ENCODE measurements at places on chromosomes 6 and 20. TPM values are rescaled to one million over a fixed set of nuclear protein-coding genes. Genes with fewer than 3 reads are reported as not detected.

GRCh38 chr20:4989570-4989969 lies 11.7 kb downstream of the SLC23A2 start:
- no peak for DNase-seq

DNA sequence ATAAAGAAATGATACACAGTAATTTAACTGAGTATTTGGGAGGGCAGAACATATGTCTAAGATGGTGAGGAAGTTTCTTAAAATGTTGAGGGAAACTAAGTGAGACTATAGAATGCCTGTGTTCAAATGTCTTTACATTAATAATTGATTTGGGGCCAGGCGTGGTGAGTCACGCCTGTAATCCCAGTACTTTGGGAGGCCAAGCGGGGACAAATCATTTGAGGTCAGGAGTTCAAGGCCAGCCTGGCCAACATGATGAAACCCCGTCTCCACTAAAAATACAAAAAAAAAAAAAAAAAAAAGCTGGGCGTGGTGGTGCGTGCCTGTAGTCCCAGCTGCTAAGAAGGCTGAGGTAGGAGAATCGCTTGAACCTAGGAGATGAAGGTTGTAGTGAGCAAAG lies 66.7 kb downstream of the THEMIS start:
- DNase-seq = no peak

- DNase-seq = no peak
Observed at GRCh38 chr6:165511807-165512206, 151.2 kb downstream of the PDE10A start.

DNA sequence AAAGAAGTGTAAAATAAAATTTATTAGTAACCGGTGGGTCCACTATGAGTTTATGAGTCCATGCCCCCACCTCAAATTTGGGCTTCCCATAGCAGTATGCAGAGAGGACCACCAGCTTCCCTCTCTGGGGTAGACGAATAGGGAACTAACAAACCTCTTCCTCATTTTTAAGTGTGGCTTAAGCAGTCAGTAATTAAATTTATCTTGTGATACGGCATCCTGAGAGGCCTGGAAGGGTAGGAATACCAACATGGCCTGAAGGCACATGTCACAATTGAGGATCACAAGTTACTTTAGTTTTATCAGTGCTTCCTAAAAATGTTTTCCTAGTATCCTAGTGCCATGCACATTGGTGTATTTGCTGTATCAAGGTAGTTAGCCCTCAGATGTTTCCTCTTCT lies 239.9 kb downstream of the HIVEP2 start:
- no peak for DNase-seq

DNA sequence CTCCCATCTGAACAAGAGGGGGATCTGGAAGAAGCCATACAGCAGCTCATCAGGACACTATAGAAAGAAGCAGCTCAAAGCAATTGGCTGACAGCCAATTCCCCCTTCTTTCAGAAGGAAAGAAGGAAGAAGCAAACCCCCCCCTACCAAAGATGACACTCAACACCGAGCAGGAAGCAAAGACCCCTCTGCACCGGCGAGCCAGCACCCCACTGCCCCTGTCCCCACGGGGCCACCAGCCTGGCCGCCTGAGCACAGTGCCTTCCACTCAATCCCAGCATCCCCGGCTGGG lies 1.2 kb downstream of the REM1 start:
- DNase-seq = no peak

DNA sequence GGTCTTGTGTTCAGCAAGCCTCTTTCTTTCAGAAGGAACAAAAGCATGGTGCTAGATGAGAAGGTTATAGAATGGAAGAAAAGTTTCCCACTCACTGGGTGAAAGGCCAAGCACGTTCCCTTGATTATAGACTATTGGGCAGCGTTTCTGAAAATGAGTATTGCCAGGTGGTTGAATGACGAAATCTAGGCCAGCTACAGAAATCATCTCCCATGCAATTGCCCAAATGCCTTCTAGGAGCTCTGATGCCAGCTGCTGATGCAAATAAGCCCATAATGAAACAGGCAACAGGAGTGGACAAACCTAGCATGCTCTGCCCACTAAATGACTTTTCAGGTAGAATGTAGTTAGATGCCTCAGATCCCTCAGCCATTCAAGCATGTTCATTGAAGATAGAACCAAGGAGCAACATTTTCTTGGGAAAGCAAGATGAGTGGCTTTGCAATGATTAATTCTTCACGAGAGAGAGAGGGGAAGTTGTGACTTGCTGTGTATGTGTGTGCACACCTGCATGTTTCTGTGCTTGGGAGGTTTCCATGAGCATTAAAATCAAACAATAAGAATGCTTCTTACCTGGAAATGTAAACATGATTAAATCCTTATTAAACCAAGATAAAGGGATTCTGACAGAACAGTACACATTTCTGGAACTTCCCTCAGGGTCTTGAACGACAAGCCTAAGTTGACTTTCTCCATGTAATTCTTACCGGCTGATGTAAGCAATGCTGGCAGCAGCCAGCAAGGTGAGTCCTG lies 43.6 kb downstream of the ADTRP start:
- DNase-seq = no peak

GRCh38 chr6:71288228-71289038 lies at the start of gene OGFRL1:
TSS of gene OGFRL1 (plus strand) at chr6:71288811. CDS start at chr6:71288937, 126 bp downstream.
- DNase-seq = peak; percentile 33

DNA sequence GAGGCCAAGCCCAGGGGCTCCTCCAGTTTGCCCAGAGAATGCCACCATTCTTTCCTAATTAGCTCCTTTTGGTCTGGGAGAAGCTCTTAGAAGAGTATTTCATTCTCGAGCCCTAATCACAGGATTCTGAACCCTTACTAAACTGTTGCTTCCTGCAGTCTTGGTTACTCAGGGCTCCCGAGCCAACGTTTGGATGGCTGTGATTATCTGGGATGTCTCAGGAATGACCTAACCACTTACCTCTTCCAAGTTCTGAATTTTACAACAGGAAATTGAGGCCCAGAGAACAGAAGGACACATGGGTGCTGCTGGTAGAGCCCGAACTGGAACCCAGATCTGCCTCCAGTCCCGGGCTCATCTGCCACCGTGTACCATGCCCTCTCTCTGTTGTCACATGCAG lies 22.2 kb upstream of the PNPLA1 start:
- no peak for DNase-seq

GRCh38 chr6:43825187-43826115 lies 55.4 kb downstream of the VEGFA start:
- no peak for DNase-seq

DNA sequence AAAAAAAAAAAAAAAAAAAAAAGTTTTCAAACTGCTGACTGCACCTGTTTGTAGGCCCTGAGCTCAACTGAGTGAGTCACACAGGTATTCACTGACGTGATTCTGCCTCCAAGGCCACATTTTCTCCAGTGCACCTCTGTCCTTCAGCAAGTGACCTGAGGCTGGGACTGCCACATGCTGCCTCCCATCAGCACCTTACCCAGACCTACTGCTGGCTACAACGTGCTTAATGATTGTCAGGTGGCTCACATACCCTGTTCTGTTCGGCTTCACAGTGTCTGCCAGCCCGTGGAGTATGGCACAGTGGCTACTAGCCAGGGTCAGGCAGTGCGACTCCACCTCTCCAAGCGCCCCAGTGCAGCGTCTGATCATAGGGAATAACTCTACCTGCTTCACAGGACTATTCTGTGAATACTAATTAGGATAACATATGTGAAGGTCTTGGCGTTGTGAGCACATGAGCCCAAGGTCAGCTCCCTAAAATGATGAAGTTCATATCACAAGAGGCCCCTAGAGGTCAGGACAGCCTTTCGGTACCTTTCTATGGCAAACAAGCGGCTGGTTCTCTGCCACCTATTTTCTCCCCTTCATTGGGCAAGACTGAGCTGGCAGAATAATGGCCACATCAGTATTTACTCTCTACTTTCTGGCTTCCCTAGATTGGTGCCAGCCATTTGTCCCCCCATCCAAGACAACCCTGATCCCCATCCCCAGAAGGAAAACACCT lies 28.1 kb downstream of the RIPOR3 start:
- no peak for DNase-seq

- DNase-seq = no peak
Observed at GRCh38 chr6:38220069-38220723, 400.7 kb downstream of the ZFAND3 start.

SNAP25 gene
- 0.43 TPM for total RNA-seq

ZFP57 gene
- total RNA-seq = not detected

OGFRL1 gene
- total RNA-seq = 14.6 TPM

TMC2 gene
- total RNA-seq = not detected

Measured in ascending aorta (tissue), 2 donors.